CD4-positive, alpha-beta T cell treated with Interferon alpha-2 for 1 hour (primary cell): ENCODE measurements at places on chromosomes 5 and 9.

GRCh38 chr5:122201365-122201764 is 72.0 kb downstream of the ZNF474 start:
- no peak for DNase-seq

- no peak for DNase-seq
Observed at GRCh38 chr5:135220394-135221186, 178.4 kb downstream of the MACROH2A1 start.

- no peak for DNase-seq
Observed at GRCh38 chr5:66963559-66963971, 233.0 kb downstream of the CD180 start.

DNA sequence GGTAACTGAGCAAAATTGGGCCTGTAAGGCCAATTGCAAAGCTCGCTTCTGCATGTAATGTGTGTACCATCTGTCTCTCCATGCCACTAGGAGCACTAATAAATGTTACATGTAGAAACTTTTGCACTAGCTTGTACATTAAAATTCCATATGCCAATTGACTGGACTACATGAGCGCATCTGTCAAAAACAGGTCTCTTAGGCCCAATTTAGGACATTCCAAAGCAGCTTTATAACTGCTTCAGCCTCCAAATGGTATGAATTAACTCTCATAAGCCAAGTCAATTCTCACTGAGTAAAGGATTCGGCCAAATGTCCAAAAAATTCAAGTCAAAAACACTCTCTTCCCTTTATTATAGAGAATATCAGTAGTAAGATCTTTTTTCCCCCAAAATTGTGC is 23.5 kb upstream of the FOXD1 start:
- no peak for DNase-seq

GRCh38 chr5:76986825-76987526 is 34.1 kb downstream of the CRHBP start:
- no peak for DNase-seq

DNA sequence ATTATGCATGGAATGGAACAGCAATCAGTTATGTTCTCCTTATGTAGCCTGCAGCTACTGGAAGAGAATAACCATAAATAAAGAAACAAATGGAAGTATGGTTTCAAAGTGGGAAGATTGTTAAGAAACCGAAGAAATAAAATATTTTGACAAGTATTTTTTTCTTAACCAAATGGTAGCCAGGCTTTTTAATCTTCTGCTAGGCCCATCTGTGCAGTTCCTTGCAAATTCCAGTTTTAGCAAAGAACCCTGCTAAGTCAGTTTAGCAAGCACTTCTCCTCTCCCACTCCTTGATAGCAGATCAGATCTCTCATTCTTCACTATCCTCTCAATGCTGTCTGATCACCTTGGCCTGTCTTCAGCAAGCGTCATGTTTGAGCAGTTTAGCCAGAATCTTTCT is 111.1 kb upstream of the PRDM9 start:
- no peak for DNase-seq

- DNase-seq: no peak
Observed at GRCh38 chr5:84017523-84018172, 297.0 kb upstream of the HAPLN1 start.

GRCh38 chr5:88279584-88279983 is 10.9 kb upstream of the TMEM161B start:
- no peak for DNase-seq

GRCh38 chr9:35689542-35690293 is at the start of gene TPM2:
TPM2 (minus strand) TSS chr9:35689925; CDS start chr9:35689817, 108 bp downstream.
- DNase-seq: no peak

DNA sequence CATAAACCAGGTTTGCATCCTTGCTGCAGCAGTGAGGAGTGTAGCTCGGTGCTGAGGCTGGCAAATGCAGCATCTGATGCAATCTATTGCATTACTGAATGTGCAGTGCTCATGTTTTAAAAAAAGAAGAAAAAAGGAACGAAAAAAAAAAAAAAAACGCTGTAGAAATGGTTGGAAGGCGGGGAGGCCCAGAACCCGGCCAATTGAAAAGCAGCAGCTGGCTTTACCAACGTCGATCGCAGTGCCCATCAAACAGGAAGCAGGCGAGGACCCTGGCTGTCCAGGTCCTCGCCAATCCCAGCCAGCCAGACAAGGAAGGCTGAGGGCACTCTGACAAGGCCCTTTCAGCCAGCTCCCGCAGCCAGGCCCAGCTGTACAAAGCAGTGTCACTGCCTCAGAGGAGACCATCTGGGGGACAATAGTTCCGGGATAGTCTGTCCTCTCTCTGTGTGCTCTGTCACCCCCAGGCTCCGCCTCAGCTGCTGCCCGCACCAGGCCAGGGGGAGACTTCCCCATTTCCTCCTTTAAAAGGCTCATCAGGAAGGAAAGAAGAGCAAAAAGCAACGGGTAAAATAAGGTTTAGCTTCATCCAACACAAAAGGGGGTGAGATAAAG is 21.8 kb upstream of the CPEB4 start:
- no peak for DNase-seq

DNA sequence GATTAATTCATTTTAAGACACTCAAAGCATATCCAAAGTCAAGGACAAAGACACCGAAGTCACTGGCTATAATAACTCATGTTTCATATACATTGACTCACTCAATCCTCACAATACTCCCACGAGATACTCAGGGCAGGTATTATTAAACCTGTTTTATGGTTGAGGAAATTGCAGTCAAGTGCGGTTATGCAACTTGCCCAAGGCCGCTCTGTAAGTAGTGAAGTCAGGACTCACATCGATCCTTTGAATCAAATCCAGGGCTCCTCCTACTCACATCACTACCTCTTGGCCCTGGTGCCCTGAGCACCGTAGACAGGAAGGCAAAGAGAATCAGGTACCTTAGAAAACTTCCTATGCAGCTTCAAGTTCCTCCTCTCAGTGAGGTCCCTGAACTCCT is 87.8 kb upstream of the APC start:
- no peak for DNase-seq

- DNase-seq: no peak
Observed at GRCh38 chr9:29999645-30000044, 2384.8 kb upstream of the ACO1 start.

DNA sequence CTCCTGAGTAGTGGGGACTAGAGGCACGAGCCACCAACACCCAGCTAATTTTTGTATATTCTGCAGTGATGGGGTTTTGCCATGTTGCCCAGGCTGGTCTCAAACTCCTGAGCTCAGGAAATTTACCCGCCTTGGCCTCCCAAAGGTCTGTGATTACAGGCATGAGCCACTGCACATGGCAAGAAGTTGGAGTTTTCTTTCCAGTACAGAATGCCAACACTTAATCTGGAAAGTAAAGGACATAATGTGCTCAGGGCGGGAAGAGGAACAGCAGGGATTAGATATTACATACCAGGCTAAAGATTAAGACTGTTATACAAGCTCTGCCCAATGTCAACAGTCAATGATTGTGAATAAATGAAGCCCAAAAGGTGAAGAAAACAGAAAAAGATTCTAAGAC is 47.2 kb upstream of the AGXT2 start:
- no peak for DNase-seq

GRCh38 chr5:160542281-160542680 is 120.6 kb downstream of the PTTG1 start:
- no peak for DNase-seq

DNA sequence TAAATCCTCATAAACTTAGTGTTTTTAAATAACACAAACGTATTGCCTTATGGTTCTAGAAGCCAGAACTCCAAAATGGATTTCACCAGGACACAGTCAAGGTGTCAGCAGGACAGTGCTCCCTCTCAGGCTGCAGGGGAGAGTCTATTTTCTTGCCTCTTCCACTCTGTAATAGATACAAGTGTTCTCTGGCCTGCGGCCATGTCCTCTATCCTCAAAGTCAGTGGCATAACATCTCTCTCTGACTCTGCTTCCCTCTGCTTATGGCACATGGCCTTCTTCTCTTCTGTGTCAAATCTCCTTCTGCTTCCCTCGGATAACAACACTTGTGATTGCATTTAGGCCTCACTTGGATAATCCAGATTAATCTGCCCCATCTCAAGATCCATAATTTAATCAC is 129.4 kb upstream of the OR13F1 start:
- no peak for DNase-seq

DNA sequence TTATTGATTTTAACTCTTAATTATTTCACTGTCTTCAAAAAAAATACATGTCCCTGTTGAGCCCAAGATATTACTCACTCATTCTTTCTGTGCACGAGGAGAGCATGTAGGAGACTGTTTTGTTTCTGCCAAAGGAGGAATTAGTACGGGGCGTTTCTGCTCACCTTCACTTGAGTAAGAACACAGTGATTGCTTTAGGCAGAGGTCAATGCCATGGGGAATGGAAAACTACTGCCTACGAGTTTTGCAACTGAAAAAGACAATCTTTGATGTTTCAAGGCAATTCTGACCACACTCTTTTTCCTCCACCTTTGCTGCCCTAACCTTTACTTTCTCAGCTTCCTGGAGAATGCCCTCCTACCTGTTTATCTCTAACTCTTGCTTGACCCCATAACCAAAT is 109.4 kb downstream of the CCDC192 start:
- DNase-seq: no peak

- no peak for DNase-seq
Observed at GRCh38 chr9:100308965-100309564, 43.7 kb downstream of the TEX10 start.

- no peak for DNase-seq
Observed at GRCh38 chr5:600886-601541, 11.1 kb upstream of the CEP72 start.

DNA sequence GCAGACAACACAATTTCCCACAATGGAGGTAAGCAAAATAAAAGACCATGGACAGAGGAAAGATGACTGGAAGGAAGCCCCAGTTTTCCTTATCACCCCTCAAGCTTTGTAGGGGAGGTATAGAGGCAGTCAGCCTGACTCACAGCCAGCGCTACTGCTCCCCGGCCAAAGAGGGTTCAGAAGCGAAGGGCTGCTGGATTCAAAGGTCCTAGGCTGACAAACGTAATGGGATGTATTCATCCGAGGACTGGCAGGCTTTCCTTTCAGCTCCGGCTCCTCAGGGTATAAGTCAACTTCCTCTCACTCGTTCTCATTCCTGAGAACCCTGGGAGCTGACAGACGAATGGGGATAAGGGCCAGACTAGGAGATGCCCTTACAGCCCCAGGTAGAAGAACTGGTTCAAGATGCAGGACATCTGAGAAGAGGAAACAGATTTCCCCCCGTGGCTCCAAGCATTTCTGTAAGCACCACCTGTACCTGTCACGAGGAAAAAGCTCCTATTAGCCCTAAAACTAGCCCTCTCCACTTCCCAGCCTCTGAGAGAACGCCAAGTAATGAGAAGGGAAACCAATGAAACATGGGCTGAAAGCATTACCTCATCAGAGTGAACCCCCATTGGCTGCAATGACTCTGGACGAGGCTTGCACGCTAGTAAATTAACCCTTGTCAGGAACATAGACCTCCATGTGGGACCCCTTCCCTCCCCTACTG is 22.1 kb upstream of the FAM13B start:
- no peak for DNase-seq

DNA sequence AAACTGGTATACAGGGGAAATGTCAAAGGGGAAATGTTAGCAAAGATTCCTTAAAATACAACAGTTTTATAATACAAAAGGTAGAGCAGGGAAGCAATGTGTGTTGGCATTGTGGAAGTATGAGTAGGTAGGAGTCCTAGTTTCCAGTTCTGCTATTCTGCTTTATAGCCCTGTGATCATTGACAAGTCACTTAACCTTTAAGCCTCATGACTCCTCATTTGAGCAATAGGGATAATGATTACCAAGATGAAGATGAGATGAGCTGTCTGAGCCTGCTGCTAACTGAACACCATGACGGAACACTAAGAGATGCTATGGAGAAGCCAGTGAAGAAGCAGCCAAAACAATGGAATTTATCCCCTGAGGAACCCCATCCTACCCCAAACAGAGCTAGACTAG is 251.7 kb downstream of the PAPPA start:
- DNase-seq: no peak

GRCh38 chr9:126806336-126806735 is 1.5 kb downstream of the ZBTB43 start:
- DNase-seq: no peak

DNA sequence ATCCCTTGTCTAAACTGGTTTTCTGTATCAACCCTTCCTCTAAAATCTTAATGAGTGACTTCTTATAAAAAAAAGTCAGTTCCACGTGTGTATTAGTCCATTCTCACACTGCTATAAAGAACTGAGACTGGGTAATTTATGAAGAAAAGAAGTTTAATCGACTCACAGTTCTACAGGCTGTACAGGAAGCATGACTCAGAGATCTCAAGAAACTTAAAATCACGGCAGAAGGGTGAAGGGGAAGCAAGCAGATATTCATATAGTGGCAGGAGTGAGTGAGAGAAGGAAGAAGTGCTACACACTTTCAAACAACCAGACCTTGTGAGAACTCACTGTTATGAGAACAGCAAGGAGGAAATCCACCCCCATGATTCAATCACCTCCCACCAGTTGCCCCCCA is 307.8 kb upstream of the ARRDC3 start:
- DNase-seq: no peak

GRCh38 chr5:103098993-103099392 is 20.9 kb downstream of the GIN1 start:
- no peak for DNase-seq

GRCh38 chr9:759541-759940 is 82.0 kb upstream of the DMRT1 start:
- DNase-seq: no peak

DNA sequence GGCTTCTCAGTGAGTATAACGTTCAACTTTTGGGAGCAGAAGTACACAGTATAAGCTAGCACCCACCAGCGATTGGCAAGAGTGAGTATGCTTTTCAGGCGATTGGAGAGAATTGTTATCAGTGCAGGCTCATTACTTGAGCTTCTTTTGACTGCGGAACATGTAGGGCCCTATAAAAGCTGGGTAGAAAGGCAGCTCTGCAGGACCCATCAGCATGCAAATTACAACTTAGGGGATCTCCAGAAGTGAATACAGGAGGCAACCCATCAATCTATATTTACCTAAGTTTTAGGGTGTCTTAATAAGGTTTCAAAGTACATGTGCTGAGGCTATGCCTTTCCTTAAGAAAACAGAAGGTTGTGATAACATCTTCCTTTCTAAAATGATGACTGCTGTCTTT is 225.0 kb downstream of the MLLT3 start:
- DNase-seq: no peak

DNA sequence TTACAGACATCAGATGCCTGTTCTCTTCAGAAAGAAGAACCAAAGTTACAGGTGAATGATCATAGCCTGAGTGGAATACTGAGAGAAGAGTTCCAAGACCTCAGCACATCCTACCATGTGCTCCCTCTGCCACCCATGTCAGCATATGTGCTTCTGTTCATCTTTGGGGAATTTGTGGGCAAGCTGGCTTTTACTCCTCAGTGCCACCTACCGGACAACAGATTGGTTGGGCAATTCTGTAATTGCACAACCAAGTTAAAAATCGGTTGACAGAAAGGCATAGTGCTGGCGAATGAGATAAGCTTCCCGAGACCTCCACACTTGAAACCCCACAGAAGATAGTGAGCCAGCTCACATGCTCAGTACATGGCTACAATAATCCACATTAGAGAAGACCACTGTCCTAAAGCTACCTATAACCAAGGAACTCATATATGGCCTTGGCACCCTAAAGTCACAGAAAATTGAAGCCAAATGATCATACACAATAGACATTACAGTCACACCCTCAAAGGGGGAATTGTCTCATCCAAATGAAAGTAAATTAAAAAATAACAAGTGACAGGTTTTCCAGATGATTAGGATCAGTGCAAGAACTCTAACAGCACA is 1238.0 kb upstream of the NUDT12 start:
- DNase-seq: no peak

GRCh38 chr5:9596171-9596780 is 33.9 kb downstream of the TAS2R1 start:
- DNase-seq: no peak

- DNase-seq: no peak
Observed at GRCh38 chr5:67409126-67409777, 212.7 kb upstream of the CD180 start.
